Mucosa of descending colon (tissue), 3 donors: ENCODE measurements at places on chromosomes 3 and 15. TPM values are rescaled to one million over a fixed set of nuclear protein-coding genes. Genes with fewer than 3 reads are reported as not detected.

DNA sequence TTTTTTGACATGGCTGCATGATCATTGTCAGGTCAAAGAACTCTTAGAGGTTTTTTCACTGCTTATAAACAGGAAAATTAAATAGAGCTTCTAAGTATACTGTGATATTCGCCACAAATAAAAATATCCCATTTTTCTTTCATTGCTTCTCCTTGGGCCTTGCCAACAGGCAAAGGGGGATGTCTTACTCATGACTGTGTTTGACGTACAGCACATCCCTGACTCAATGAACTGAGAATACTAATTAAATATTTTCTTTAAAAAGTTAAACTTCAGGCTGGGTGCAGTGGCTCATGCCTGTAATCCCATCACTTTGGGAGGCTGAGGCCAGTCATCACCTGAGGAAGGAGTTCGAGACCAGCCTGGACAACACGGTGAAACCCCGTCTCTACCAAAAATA, 41.4 kb upstream of the CCDC80 start:
- no peak for DNase-seq

Gene RTP4
- total RNA-seq: 7.9 TPM

GRCh38 chr15:85690561-85691231, 104.0 kb downstream of the KLHL25 start:
- no peak for DNase-seq

DNA sequence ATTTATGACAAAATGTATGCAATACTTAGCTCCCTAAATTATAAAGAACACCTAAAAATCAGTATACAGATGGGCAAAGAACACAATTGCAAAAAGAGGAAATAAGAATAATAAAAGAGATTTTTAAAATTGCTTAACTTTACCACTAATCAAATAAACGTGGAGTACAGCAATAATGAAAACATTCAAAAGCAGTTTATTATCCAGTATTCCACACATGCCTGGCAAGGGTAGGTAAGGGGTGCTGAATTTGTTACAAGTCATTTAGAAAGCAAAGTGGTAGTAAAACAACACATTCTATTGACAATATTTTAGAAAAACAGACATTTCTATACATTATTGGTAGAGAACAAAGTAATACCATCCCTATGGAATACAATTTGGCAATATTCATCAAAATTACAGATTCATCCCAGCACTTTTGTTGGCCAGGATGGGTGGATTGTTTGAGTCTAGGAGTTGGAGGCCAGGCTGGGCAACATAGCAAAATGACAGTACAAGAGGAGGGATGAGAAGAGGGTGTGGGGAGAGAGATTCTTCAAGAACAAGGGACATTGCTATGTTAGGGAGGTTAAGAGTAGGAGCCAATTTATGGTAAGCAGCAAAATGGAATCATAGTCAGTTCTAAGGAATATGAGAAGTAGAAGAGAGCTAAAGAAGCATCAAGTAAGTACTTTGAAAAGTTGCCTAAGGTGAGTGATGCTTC, 3.7 kb upstream of the ACKR4 start:
- no peak for DNase-seq

GRCh38 chr3:5576277-5577011, 388.9 kb downstream of the EDEM1 start:
- DNase-seq: peak; percentile 59

Gene RLBP1
- 2.1 TPM for total RNA-seq

Gene FBXO40
- 0.10 TPM for total RNA-seq

Gene CCDC54
- total RNA-seq: not detected

- DNase-seq: no peak
Measured at GRCh38 chr3:22714749-22715148, 488.4 kb upstream of the UBE2E2 start.

DNA sequence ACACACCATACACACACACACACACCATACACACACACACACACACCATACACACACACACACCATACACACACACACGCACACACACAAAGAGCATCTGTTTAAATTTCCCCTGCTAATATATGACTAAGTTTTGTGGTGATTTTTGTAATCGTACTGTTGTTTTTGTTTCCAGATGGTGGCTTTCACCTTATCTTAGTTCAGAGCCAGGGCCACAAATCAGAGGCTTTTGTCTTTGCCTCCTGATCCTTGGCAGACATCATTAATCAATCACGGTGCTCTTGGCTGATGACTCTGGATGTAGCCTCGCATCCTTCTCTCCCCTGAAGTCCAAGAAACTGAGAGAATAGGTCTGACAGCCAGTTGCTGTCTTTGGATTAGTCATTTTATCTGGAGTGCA, 52.1 kb downstream of the EDEM1 start:
- DNase-seq: no peak

DNA sequence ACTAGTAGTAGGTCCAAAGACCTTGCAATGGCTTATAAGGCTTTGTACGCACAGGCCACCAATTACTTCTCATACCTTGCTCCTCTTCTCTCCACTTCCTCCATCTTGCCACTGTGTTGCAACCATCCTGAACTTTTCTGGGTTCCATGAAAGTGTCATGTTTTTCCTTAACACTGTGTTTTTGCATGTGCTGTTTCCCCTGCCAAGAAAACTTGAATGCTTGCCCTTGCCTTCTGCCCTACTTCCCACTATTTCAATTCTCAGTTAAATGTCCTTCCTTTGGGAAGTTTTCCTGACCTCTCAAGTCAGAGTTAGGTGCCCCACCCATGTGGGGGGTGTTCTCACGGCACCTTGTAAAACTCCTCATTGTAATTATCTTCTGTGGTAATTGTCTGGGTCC, 182.8 kb downstream of the THRB start:
- no peak for DNase-seq

- no peak for DNase-seq
Measured at GRCh38 chr15:85622221-85622831, 172.4 kb downstream of the KLHL25 start.

Gene ASB14
- total RNA-seq: not detected

DNA sequence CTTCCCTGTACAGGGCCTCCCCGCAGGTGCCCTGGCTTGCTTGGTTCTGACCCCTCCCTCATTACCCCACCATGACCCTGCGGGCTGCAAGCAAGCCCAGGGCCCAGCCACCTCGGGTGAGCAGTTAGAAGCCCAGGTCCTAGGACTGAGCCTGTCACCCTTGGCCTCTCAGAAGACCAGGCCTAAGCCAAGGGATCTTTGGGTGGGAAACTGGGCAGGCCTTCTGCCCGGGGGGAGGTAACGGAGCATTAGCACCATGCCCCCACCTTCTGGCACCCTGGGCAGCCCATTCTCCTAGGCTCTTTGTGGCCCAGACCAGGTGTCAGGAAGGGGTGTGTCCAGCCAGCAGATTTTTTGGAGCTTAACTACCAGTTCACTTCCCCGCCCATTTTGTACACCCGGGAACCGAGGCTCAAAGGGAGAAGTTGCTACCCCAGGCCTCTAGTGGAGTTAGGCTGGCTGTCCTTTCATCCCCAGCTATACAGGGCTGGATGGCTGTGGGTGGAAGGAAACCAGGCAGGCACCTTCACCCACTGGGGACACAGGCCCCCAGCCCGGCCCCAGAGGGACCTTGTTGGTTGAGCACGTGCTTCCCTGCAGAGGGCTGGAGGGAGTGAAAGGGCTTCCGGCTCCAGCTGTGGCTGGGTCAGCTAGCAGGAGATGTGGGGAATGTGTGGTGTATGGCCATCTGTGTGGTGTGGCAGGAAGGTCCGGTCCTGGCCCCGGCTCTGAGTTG, 1.4 kb downstream of the CSK start:
- peak; percentile 45 for DNase-seq

Gene CDHR4
- total RNA-seq: 0.38 TPM

GRCh38 chr3:170799009-170799408, 71.0 kb downstream of the RPL22L1 start:
- no peak for DNase-seq

Gene ITPKA
- total RNA-seq: 57.5 TPM

DNA sequence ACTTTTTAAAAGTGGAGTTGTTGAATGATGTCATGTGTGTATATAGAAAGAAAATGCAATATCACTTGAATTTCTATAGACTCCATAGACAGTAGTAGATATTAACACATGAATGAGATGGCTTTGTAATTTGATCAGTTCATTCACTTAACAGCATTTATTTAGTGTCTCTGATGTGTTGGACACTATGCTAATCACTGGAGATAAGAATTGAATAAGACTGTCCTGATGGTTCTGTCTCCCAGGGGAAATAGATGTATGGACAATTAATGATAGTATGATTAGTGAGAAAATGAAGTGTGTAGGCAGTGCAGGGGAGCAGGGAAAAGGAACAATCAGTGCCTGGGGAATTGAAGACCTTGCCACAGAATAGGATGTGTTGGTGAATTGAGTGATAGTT, 72.9 kb downstream of the RIOX2 start:
- no peak for DNase-seq

Gene RAB43
- 32.0 TPM for total RNA-seq

DNA sequence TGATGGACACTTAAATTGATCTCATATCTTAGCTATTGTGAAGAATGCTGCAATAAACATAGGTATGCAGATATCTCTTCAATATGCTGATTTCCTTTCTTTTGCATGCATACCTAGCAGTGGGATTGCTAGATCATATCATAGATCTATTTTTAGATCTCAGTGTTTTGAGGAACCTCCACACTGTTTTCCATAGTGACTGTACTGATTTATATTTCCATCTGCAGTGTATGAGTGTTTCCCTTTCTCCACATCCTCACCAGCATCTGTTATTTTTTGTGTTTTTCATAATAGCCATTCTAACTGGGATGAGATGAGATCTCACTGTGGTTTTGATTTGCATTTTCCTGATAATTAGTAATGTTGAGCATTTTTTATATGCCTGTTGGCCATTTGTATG, 17.1 kb upstream of the RASA2 start:
- DNase-seq: no peak

- DNase-seq: no peak
Measured at GRCh38 chr15:66233487-66234415, 19.8 kb downstream of the MEGF11 start.

Gene NRG4
- 3.3 TPM for total RNA-seq

DNA sequence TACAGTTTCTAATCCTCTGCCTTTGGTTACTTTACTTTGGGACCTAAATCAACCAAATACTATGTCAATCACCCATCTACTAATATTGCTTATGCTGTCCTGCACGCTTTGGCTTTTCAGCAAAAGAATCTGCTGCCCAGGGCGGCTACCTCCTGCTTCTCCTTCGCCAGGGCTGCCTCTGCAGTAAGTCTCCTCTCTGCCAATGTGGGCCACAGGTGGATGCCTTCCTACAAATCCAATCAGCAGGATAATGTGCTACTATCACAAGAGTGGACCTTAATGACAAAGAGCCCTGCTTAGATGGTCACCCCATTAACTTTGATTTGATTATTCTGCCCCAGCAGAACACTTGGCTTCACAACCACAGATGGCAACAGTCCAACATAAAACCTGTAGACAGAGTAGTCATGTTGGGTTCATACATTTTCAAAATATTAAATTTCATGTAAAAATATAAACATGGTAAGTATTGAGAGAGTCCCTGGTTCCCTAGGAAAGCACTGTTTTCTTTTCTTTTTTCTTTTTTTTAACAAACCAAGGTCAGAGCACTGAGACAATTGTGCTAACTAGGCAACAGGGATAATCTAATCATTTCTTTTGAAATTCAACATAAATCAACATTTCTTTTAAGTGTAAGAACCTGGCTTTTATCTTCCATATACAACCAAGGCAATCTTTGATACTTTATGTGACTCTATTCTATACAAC, 298.3 kb downstream of the ZBTB20 start:
- DNase-seq: peak; percentile 13

- no peak for DNase-seq
Measured at GRCh38 chr15:84111575-84111974, 124.0 kb upstream of the GOLGA6L4 start.

- no peak for DNase-seq
Measured at GRCh38 chr3:145857956-145858355, 303.0 kb downstream of the PLOD2 start.

DNA sequence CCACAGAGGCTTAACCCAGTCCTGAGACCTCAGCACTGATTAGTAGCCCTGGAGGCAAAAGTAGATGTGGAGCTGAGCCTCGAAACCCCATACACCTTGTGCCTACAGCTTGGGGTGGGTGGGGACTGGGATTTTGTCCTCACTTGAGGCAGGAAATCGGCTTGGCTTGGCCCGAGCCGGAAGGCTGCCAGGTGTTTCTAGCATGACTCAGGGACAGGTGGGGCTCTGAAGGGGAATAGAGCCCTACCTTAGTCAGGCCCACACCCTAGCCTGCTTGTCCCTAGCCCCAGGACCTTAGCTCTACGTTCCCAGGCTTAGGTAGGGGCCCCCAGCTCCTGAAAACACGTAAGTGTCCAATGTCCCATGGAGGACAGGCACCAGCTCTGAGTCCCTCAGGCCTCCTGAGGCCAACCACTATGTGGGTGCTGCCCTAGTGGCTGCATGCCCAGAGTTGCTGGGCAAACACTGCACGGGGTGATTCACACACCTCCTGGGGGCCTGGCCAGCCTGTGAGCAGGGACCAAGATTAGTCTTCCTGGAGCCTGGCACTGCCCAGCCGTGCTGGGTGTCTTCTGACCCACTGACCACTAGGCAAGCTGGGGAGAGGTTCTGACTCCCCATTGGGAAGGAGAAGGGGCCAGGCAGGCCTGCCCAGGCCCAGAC, 3.1 kb downstream of the MST1R start:
- DNase-seq: peak; percentile 89

GRCh38 chr3:187593451-187593850, 76.7 kb downstream of the SST start:
- no peak for DNase-seq

DNA sequence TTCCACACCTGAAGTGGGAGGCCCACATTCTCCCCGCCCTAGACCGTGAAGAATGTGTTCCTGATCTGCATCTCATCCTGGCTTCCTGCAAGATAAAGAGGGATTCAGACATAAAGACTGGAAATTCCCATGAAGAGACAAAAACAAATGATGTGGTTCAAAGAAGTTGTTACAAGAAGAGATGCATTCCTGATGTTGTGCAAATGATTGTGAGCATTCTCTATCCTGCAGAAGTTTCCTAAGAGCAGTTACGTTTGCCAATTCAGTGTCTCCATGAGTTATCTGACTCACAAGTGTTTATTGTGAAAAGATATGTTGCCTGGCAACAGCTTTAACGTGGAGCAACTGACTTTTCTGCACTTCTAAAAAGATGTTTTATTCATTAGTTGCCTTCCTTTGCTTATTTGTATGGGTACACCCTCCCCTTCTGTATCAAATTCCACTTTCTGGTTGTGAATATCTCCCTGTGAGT, 107.8 kb downstream of the ZIC4 start:
- DNase-seq: no peak

DNA sequence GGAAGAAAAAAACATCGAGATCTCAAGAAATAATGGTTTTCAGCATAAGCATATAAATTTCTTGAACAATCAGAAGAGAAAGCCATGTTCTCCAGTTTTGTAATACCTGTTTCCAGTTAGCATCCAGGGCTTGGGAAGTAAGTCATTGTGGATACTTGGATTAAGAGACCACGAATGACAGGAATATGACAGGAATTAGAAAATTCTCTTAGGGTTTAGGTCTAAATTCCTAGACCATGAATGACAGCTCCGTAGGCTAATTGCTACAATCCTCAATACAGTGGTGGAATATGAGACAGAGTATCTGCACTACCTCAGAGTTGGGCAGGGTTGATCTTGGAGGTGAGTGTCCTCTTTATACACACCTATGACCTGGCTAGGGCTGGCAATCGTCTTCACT, 517.5 kb downstream of the NTRK3 start:
- no peak for DNase-seq

Gene MESP1
- 8.5 TPM for total RNA-seq
